ENCODE measurements at places on chromosomes 11 and 22. TPM values are rescaled to one million over a fixed set of nuclear protein-coding genes. Genes with fewer than 3 reads are reported as not detected.

Gene NAALAD2
- polyA plus RNA-seq: 24.0 TPM

Gene CPT1B
- polyA plus RNA-seq: 9.7 TPM

Gene TEX54
- 0.33 TPM for polyA plus RNA-seq

Gene PLEKHA7
- polyA plus RNA-seq: 48.3 TPM

Gene SCUBE2
- polyA plus RNA-seq: 5.0 TPM

Gene FIBP
- polyA plus RNA-seq: 90.0 TPM

Gene B3GAT1
- polyA plus RNA-seq: 3.3 TPM

Gene LRRC56
- 3.2 TPM for polyA plus RNA-seq

Gene DENND6B
- 9.0 TPM for polyA plus RNA-seq

Gene IGSF22
- 1.3 TPM for polyA plus RNA-seq

Gene APOL5
- 0.17 TPM for polyA plus RNA-seq

Gene OR4A16
- polyA plus RNA-seq: not detected

Gene USH1C
- 65.4 TPM for polyA plus RNA-seq

Gene SLC7A4
- polyA plus RNA-seq: 1.5 TPM

Gene POU2AF3
- polyA plus RNA-seq: 7.7 TPM

Gene VWCE
- polyA plus RNA-seq: 1.3 TPM

Gene LUZP2
- 1.5 TPM for polyA plus RNA-seq

Gene TMEM191C
- 0.79 TPM for polyA plus RNA-seq

Gene BTG4
- not detected for polyA plus RNA-seq

Gene TSGA10IP
- polyA plus RNA-seq: not detected

Gene GNG3
- 1.7 TPM for polyA plus RNA-seq

Gene SRRD
- 35.3 TPM for polyA plus RNA-seq

Gene FXYD2
- polyA plus RNA-seq: 457 TPM

Gene ZP1
- not detected for polyA plus RNA-seq

Gene ROM1
- polyA plus RNA-seq: 3.6 TPM

Measured in right renal cortex interstitium (tissue), 3 donors.